ENCODE measurements at places on chromosomes 7 and 10.

DNA sequence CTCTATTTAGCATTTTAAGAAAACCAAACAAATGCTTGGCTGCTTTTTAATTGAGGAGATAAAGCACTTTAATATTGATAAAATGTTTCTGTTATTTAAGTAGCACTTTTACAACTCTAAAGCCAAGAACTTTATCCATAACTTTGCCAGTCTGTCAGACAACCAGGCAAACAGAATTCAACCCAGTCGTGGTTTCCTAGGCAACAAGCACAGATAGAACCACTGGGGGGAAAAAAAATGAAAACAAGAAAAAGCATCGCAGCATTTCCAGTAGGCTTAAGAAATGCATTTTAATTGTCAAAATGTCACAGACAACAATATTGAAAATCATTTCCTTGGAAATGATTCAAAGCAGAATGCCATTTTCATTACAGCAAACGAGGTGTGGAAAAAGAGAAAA, 323.4 kb downstream of the PARD3 start:
- no peak for DNase-seq

- no peak for DNase-seq
Observed at GRCh38 chr7:114297121-114297520, 117.5 kb upstream of the FOXP2 start.

- DNase-seq, result no peak
Observed at GRCh38 chr7:69738396-69738951, 140.2 kb downstream of the AUTS2 start.

GRCh38 chr10:93086289-93086688, 12.6 kb downstream of the CYP26A1 start:
- DNase-seq, result no peak

GRCh38 chr10:89915021-89915420, 213.6 kb downstream of the KIF20B start:
- no peak for DNase-seq
